H7 (cell line): ENCODE measurements at places on chromosomes 7 and 10.

DNA sequence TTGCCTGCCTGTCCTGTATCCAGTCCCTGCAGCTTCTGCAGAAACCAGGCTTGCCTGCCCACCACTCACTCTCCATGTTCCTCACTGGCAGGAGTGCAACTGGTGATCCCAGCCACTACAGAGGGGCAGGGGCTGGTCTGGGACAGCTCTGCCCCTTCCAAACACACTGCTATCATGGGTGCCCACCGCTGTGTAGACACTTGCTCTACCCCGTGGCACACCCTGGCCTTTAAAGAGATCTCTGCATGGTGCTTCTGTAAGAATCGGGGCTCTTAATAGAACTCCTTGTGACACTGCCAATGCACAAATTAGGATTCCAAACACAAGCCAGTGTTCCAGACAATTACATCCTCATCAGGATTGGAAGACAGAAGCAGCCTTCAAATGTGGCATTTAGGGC, 41.7 kb downstream of the C10orf90 start:
- no peak for DNase-seq

DNA sequence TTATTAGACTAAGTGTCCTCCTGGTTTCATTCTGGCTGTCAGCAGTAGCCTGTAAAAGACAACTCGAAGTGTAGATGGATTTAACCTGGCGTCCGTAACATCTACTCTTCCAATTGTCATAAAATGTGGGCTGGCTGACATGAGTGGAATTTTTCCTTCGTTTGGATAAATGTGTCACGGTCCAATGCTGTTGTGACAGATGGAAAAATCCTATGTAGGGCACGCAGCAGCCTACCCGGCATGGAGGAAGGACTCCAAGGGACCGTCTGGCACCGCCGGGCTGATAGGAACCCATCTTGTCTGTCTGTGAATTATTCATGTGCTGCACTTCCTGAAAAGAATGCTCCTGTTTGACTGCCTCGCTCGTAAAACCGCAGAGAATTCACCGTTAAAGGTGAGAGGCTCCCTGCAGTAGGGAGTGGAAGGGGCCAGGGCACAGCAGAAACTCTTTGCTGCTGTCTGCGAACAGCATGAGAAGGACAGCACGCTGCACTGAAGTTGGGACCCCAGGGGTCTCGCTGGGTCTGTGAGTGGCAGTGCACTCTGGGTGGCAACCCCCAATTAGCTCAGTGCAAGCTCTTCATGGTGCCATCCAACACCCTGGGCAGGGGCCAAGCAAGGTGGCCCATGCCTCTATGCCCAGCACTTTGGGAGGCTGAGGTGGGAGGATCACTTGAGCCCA, 1.6 kb upstream of the ORAI2 start:
- DNase-seq = peak; percentile 42

DNA sequence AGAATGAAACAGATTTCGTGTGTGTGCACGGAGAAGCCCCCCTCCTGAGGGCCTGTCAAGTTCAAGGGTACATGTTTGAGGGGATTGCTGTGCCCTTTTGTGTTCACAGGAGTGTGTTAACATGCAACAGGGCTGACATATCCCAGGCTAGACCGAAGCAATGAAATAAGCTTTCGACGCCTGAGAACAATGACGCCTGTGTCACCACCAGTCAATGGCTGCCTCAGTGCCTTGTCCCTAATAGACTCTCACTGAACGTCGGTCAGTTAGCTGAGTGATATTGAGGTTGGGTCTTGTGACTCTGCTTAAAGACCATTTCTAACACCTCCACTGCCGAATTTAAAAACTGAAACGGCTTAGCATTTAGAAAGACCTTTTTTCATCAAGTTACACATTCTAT, 175.2 kb upstream of the TCF7L2 start:
- DNase-seq = no peak

GRCh38 chr7:50226669-50227068, 77.8 kb upstream of the IKZF1 start:
- no peak for DNase-seq

- no peak for DNase-seq
These were observed 50.1 kb upstream of the GDF10 start for GRCh38 chr10:47249881-47250280.
